HFFc6 (cell line): ENCODE measurements at places on chromosomes 2 and 18.

- no peak for DNase-seq
These were observed 67.6 kb downstream of the DHRS9 start for GRCh38 chr2:169136885-169137534.

- DNase-seq = peak; percentile 71
These were observed at the start of gene RETREG2 for GRCh38 chr2:219177552-219178376. Gene RETREG2, plus strand, starts transcription at chr2:219178275. Its CDS starts 78 bp downstream, at chr2:219178353.

- DNase-seq = no peak
These were observed 35.9 kb downstream of the C1QL2 start for GRCh38 chr2:119122663-119123062.

GRCh38 chr2:32863803-32864202 is 83.0 kb upstream of the LTBP1 start:
- no peak for DNase-seq

GRCh38 chr18:32310101-32310500 is 120.3 kb downstream of the MEP1B start:
- no peak for DNase-seq

- no peak for DNase-seq
These were observed 2.6 kb upstream of the BMPR2 start for GRCh38 chr2:202373490-202373889.

DNA sequence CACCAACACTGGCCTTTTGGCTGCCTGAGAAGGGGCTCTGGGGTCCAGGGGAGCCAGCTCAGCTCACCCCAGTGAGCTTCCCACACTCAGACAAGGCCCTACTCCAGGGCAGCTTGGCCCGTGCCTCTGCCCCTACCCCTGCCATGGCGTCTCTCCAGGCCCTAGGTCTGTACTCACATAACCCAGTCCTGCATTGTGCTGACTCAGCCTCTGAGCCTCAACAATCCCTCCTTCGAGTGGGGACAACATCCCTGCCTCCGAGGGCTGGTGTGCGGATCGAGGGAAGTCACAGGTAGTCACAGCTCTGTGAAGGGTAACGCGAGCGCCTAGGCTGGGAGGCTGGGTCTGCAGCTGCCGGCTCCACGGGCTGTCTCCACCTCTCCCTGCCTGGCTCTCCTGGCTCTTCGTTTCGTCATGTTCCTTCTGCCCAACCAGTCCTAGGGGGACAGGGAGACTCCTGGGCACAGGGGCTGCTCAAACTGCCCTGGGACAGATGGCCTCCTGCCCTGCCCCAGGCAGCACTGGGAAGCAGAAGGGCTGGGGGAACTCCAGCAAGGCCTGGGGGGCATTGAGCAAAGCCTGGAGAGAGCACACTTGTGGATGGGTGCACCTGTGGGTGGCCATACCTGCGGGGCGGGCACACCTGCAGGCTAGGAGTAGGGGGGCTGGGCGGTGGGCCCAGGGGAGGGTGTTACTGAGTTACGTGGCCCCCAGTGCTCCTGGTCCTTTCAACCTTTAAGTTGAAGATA is 74.6 kb downstream of the RRM2 start:
- no peak for DNase-seq

DNA sequence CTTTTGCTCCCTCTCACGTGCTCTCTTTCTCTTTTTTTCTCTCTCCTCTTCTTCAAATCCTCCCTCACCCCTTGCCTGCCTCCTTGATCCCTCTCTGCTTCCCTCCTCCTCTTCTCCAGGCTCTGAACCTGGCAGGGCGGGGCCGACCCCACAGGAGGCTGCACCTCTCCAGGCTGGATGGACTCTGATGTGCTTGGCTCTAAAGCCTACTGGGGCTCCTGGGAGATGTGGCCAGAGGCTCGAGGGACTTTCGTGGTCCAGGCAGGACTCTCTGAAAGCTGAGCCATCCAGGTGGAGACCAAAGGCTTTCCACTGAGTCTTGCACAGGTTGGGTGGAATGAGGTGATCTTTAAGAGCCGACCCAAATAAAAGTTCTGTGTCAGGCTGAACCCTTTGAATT is 25.4 kb downstream of the DYSF start:
- DNase-seq = no peak

DNA sequence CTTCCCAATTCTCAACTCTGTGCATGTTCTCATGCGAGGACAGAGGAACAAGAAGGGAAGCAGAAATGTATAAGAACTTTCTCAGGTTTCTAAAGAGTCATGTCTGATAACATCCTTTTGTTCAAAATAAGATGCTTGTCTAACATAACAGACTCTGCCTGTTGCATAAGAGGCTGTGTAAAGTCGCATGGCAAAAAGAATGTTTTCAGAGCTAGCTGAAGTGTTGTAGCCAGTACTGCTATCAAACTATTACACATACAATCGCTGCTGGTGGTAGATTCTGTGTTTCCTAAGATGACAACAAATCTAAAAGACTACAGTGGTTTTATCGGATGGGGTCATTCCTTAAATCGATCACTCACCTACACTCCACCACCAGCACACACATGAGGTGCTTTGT is 487.5 kb downstream of the IRS1 start:
- no peak for DNase-seq

DNA sequence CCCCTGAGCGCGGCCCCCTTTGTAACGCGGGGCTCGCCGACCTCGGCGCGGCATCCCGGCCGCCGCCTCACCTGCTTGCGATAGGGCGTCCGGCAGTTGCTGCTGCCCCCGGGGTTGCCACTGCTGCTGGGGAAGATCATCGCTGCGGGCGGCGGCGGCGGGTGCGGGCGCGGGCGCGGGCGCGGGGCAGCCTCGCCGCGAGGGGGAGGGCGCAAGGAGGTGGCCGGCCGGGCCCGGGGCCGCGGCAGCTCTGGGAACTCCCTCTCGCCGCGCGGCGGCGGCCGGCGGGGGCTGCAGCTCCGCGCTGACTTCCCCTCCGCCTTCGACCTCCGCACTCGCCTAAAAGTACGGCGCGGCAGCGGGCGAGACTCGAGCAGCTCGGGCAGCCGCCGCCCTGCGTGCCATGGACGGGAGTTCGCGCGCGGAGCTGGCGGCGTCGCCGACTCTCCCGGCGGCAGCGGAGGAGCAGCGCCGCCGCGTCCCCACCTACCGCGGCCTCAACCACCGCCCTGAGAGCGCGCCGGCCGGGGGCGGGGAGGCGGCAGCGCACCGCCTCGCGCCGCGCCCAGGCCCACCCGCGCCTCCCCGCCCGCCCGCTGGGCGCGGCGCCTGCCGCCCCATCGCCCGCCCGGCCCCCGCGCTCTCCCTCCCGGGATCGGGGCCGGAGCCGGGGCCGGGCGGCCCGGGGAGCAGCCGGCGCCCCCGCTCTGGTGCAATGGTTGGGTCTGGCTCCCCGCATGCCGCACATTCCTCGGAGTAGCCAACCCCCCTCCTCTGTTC is 86.0 kb downstream of the RBMS1 start:
- peak; percentile 36 for DNase-seq

DNA sequence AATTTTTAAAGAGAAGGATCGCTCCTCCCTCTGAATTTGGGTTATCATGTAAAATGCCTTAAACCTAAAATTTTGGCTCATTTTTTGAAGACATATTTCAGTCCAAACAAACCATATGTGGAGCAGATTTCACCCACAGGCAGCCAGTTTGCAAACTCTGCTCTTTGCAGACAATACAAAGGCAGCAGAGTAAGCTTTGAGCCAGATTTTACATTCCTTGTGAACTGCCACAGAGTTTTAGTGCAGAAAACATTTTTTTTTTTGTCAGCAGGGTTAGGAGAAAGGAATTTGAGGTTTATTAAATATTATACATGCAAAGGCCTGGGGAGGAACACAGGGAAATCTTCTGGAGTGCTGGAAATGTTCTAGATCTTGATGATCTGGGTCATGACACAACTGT is 171.9 kb upstream of the FN1 start:
- DNase-seq = peak; percentile 28

- DNase-seq = peak; percentile 73
These were observed 195.4 kb downstream of the SPP2 start for GRCh38 chr2:234245945-234246344.

DNA sequence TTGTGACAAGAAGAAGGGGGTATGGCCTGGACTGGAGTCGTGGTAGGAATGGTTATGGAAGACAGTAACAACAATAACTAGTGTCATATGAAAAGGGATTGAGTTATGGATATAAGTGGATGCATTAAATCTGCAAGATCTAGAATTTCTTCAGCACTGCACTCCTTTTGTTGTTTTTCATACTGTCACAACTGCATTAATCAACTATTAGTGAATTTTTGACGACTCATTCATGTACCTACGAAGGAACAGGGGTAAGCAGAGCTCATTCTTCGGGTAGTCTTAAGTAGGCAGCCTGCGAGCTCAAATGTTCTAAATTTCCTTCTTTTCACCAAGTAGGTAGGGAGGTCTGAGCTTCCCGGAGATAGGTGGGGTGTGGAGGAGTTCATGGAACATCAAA is 109.7 kb upstream of the UPP2 start:
- DNase-seq = no peak

GRCh38 chr2:69032336-69032735 is 19.4 kb downstream of the ANTXR1 start:
- no peak for DNase-seq

- peak; percentile 91 for DNase-seq
These were observed 15.5 kb upstream of the RAB10 start for GRCh38 chr2:26018184-26019055.

- DNase-seq = no peak
These were observed 62.1 kb downstream of the TMEM17 start for GRCh38 chr2:62443886-62444285.

- DNase-seq = no peak
These were observed 30.5 kb downstream of the B3GNT7 start for GRCh38 chr2:231425811-231426703.

DNA sequence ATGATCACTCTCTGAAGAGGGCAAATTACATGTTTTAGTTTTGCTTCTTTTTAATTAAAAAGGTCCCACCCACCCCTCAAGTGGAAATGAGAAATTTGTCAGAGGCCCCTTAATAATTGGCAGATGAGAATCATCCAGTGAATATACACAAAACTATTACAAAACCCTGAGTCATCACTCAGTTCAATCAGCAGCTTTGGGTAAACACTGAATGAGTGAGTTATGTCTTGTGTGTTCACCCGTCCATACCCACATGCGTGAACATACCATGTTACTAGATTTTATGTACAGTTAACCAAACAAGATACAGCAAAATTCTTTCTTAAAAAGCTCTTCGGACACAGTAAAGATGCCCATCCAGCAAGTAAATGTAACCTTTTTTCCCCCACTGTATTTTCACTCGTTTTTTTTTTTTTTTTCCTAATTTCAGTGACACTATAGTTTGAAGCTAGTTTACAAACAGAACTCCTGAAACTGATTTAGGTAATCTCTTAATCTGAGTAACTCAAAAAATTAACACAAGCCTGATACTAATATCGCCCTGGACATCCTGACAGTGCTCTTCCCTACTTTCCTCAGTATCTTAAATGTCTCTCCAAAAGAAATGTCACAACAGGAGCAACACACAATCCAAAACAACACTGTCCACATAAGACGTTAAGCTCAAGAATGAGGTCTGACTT is 1.4 kb downstream of the PSME4 start:
- DNase-seq = peak; percentile 65

DNA sequence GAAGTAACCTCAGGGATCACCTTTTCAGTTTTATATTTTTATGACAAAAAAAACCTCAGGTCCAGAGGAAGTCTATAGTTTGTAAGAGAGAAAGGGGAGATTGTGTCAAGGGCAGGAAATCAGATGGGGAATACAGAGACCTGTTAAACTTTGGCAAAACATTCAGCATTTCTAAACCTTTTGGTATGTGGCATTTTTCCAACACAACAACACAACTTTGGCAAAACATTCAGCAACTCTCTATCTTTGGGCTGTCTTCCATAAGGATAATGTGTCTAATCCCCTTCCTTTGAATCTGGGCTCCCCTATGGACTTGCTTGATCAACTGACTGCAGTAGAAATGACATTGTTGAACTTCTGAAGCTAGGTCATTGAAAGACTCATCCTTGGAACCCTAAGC is 220.6 kb upstream of the CCDC68 start:
- no peak for DNase-seq

DNA sequence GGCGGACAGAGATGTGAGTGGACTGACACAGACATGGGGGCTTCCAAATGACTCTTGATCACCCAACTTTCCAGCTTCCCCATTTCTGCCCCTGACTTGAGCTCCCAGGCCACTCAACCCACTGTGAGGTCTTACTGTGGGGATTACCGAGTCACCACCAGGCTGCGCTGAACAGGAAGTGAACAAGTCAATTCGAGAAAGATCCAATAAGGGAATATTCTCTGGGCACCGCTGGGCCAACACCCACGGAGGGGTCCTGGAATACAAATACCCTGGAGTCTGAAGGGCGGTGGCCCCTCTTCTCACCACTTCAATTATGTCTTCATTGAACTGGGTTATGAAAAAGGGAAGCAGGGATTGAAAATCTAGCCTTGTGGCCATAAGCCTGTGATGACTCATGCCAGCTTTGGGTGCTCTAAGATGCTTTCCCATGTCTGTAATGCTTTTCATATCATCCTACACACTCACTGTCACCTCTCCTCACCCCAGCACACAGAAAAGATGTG is 37.7 kb downstream of the BCL11A start:
- peak; percentile 76 for DNase-seq

DNA sequence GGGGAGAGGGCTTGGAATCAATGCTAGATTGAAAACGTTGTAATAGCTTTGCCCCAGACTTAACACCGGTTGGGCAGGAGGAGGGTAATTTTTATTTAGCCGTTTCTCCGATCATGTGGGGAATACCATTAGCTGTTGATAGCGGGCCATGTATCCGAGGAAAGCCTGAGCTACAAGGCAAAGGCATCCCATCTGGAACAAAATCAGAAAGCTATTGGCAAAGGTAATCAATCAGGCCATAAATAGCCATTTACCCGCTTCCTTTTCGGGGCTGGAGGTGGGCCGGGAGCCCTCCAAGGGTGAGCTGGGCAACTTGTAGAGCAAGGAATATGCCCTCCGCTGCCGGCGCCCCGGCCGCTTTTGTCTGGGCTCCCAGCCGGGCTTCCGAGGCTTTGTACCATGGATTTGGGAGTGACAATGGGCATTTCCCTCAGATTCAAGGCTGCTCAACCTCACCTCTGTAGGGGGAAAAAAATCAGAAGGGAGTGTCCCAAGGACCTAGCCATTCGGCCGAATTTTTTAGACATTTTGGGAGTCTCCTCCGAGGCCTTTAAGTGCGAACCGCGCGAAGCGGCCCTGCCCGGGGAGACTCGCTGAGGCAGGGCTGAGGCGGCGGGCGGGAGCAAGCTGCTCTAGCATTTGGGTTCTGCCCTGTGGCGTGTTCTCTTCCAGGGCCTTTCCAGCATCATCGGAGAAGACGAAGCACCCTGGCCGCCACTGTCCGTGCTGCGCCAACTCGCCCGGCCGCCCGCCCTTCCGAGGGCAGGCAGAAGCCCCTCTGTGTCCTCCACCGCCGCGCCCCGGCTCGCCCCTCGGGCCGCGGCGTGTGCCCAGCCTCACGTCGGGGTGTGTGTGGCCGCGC is 1.1 kb upstream of the HOXD9 start:
- no peak for DNase-seq

DNA sequence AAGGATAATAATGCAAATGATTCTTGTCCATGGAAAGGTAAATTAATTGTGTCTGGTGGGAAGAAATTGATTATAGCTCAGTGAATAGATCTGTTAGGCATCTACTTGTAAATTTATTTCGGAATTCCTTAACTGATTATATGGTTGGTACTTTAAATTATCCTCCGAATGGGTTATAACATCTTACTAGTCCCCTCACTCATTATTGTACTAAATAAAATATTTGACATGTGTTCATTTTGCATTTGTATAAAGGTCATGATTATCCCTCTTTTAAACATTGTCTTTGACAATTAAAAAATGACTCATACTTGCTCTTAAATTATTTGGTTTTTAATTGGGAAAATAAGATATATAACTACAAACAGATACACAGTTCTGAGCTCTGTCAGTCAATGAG is 47.4 kb downstream of the CAVIN2 start:
- no peak for DNase-seq
